ENCODE measurements at places on chromosomes 7 and 10. TPM values are rescaled to one million over a fixed set of nuclear protein-coding genes. Genes with fewer than 3 reads are reported as not detected.

- DNase-seq: no peak
These were observed 92.1 kb upstream of the FAM133B start for GRCh38 chr7:92682330-92682729.

DNA sequence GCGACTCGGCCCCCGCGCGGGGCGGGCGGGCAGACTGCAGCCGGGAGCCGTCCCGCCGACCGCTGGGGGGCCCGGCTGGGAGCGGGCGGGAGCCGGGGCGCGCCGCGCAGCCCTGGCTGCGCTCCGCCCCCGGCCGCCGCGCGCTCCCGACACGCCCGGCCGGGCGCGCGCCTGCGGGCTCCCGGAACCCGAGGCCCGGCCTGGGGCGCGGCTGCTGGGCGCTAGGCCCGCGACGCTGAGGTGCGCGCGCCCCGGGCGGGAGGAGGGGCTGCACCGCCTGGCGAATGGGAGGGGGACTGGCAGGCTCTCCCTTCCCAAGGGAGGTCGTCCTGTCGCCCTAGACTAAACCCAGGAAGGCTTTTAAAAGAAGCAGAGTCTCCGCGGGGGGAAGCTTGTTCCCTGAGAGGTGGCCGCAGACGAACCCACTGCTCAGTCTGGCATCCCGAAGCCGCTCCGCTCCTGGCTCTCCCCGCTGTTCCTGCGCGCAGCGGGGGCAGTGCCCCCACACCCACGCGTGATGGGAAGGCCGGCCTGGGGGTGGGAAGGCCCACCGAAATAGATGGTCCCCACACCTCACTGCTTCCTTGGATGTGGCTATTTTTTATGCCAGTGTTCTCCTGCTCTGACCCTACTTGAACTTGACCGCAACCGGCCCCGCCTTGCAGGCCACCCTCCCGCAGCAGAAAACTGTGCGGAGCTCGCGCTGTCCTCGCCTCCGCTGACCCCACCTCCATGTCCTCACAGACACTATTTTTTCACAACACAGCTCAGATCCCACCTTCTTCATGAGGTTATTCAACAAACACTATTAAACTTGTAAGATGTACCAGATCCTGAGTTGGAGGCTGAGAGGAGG is at the start of gene VOPP1:
TSS of gene VOPP1 (minus strand) at position 125 of the 856 bp plus-strand sequence. CDS start 178 bp downstream, outside the sequence.
- peak; percentile 73 for DNase-seq

DNA sequence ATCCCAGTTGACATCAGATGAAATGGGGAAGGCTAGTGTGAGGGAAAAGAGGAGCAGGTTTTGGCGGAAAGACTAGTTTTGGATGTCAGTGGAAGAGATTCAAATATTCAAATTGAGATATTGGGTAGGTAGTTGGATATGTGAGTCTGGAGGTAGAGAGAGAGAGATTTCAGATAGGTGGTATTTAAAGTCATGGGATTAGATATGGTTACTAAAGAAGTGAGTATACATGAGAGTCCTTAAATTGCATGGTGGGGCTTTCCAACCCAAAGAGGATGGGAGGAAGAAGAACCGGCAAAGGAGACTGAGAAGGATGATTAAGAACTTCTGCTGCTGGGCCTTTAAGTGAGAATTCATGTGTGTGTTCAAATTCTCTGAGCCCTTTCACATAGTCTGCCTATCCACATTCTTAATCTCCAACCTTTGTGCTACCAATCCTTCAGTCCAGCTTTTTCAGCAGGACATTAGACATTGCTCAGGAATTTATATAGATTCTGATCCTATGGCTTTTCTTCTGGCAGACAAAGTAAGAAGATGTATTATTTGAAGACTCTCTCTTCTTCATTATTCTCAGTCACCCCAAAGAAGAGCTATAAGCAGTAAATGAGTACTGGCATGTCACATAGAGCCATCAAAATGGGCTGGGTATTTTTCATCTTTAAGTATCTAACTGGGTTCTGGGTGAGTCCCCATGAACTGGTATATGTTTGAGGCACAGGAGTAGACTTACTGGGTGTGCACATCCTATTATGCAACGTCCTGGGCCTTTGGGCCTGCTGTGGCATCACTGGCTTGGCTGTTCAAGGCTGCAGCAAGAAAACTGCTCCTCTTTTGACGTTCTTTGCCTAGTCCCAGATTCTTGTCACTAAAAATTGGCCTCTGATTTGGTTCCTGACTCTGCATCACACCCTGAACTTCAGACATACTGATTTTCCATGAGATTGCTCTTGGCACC is 33.6 kb downstream of the ST7 start:
- DNase-seq: no peak

DNA sequence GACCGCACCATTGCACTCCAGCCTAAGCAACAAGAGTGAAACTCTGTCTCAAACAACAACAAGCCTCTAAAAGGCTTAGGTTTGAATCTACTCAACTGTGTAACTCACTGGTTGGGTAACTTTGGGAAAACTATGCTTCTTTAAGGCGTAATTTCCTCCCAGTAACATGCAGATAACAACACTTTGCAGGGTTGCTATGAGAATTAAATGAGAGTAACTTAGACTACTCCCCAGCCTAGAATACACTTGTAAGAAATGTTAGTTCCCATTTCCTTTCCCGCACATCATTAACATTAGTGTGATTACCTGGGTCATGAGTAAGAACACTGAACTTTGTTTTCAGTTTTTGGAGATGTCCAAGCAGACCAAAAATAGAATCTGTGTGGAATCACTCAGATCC is 5.4 kb upstream of the MYPN start:
- no peak for DNase-seq

SGCE gene
- 92.1 TPM for total RNA-seq

CTNNA3 gene
- 0.19 TPM for total RNA-seq

DNA sequence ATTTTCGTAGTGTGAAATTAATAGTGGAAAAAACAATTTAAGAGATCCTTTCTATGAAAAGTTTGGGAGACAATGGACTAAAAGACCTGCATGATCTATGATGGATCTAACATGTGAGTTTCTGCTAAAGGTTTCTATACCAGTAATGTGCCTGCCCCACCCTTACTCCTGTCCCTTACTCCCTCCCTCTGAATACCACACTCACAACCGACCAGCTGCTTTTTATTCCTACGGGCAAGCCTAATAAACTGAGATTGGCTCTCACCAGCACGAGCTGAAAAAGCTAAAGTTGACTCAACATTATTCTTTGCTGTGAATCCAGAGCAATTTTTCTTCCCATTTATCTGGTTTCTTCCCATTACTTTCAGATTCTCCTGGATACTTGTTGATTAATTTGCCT is 17.8 kb upstream of the REEP3 start:
- DNase-seq: no peak

SH2D4B gene
- not detected for total RNA-seq

GRCh38 chr10:30160271-30160982 is 101.0 kb upstream of the JCAD start:
- DNase-seq: no peak
